ENCODE measurements at places on chromosomes 4 and X.
A peak's percentile ranks its signal among the peaks of the same experiment; 100 is the strongest.

DNA sequence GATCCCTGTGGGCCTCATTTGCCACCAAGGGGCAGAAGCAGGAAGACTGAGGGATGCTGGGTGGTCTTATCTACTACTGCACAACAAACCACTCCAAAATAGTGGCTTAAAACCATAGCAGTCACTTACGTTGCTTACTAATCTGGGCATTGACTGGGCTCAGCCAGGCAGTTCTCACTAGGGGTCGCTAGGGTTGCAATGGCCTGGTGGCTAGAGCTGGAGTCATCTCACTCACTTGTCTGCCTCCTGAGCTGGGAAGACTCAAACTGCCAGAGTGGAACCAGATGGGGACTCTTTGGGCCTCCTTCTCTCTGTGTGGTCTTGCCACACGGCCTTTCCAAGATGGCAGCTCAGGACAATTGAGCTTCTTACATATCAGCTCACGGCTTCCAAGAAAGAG is 216.3 kb upstream of the BCOR start:
- no peak for DNase-seq

GRCh38 chr4:73705721-73706120 is 34.6 kb upstream of the CXCL8 start:
- DNase-seq = no peak

DNA sequence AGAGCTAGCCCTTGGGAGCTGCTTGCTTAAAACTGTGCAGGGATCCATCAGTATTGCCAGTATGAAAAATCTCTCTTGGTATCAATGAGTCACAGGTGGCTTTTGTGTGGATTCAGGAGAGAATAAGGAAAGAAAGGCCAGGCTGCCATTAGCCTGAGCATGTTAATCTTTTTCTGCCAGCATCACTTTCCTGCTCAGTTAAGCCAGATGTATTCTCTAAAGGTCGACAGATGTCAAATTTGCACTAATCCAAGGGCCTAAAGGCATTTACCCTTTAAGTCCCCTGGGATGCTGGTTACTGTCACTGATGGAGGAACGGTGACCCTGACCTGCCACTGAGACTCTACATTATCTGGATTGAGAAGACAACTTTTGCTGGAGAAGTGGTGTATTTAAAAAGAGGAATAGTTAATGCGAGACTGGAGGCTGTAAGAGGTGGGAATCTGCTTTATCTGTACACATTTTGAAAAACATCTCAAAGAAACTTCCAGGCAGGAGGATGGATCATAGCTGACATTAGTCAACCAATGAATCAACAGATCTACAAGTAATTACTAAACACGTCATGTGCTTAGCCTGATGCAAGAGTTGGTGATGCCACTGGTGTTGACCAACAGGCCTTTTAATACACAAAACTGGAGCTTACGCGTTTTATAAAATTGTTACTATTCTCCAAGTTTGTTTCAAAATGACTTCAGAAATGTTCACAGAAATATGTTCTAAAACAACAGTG is 241.4 kb upstream of the ANXA3 start:
- no peak for DNase-seq

- DNase-seq = no peak
Observed at GRCh38 chrX:50881028-50881427, 29.5 kb upstream of the BMP15 start.

DNA sequence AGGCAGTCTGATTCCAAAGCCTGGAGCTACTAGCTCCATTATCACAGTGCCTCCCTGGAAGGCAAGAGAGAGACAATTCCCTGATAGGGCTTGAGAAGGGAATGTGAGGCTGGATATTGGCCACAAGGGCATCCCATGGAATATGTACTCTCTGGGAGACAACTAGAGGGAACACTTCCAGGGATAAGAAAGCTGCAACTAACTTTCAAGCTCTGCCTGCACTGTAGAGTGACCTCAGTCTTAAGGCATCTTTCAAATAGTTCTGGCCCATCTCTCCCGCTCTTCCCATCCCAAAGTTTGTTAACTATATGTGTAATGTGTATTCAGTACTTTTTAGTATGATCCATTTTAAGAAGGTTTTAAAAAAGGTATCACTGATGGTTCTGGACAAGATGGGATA is 13.1 kb upstream of the RNF212 start:
- DNase-seq = peak; percentile 19

- DNase-seq = no peak
Observed at GRCh38 chr4:76187152-76187551, 26.5 kb downstream of the SCARB2 start.

GRCh38 chr4:80101792-80102116 is 28.7 kb upstream of the ANTXR2 start:
- DNase-seq = no peak

DNA sequence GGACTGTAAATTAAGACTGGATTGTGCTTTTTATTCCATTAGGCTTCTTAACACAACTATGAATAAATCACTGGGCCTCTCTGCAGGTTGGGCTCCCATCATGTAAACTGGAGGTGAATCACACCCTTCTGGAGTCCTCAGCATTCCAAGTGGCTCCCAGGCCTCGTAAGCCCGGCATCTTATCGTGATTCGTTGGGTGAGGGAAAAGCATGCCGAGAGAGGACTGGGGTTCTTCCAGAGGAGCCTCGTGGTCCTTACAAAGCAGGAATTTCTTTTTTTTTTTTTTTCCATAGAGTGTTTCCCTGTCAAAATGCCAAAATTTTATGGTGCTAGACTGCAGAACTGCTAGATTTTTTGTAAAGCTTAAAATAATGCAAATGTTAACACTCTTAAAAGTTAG is 20.0 kb downstream of the CLDN22 start:
- DNase-seq = no peak

DNA sequence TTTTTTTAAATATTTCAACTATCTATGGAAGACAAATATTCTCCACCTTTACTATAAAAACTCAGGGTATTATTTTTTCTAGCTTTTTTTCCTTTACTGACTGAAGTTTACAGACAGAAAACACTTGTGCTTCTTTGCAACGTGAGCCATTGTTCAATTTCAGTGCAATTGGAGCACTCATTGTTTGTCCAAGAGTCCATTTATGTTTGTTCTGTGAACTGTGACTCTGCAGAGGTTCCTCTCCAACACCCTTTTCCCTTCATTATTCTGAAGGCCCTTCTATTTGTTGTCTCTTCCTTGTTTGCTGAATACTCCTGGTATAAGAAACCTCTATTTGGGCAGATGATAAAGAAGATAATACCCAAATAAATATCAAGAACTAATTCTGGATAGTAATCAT is 37.4 kb downstream of the DAPP1 start:
- DNase-seq = no peak

- DNase-seq = no peak
Observed at GRCh38 chr4:167025670-167026069, 208.6 kb downstream of the SPOCK3 start.

GRCh38 chr4:187424636-187425035 is 570.9 kb upstream of the ZFP42 start:
- DNase-seq = no peak

- DNase-seq = peak; percentile 15
Observed at GRCh38 chr4:188976644-188977115, 837.4 kb downstream of the TRIML1 start.

- DNase-seq = no peak
Observed at GRCh38 chrX:110992611-110993010, 103.4 kb upstream of the PAK3 start.

DNA sequence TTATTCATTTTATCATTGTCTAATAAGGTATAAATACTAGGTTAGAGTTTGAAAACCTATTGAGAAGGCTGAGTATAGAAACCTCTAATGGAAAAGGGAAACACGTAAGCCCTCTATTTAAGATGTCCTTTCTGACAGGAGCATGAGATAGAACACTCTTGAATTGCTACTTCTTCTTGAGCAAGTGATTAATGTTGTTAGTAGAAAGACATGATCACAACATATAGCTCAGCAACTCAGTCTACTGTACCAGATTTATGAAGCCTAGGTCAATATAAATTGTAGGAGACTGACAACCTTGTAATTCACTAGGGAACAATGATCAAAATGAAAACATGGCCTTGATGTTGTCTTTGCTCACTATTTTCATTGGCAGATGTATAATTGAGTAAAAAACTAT is 189.7 kb downstream of the ANTXR2 start:
- no peak for DNase-seq

DNA sequence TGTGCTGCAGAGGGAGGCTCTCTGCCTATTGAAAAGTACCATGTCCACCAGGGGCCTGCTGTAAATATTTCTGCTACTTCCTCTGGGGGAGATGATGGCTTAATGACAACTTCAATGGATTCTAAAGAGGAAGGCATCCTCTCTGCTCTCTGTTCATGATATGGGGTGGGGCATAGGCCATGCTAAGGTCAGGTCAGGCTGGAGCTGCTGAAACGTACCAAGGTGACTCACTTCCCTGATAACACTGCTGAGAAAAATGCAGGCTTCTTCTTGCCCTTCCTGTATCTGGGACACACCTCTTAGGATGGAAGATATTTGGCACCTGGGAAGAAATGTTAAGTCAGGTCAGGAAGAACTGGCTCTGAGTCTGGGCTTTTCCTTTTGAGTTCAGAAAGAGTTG is 31.5 kb downstream of the HS3ST1 start:
- no peak for DNase-seq

GRCh38 chrX:110026099-110026844 is 23.4 kb downstream of the TMEM164 start:
- DNase-seq = no peak

DNA sequence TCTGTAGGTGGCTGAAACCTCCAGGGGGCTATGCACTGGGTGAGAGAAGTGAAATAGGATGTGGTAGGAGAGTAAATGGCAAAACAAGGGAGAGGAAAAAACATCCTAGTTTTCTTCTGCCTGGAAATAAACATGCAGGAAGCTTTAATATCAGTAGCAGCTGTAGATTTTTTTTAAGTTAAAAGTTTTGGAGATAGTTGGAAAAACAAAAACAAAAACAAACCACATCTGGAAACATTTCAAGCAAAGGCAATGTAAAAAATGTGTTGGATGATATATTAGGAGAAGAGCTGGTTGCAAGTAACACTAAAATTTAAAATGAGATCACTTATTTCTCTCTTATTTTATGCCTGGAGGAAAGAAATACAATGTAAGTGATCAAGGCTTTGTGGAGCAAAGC is 388.0 kb downstream of the SPRY1 start:
- peak; percentile 56 for DNase-seq

DNA sequence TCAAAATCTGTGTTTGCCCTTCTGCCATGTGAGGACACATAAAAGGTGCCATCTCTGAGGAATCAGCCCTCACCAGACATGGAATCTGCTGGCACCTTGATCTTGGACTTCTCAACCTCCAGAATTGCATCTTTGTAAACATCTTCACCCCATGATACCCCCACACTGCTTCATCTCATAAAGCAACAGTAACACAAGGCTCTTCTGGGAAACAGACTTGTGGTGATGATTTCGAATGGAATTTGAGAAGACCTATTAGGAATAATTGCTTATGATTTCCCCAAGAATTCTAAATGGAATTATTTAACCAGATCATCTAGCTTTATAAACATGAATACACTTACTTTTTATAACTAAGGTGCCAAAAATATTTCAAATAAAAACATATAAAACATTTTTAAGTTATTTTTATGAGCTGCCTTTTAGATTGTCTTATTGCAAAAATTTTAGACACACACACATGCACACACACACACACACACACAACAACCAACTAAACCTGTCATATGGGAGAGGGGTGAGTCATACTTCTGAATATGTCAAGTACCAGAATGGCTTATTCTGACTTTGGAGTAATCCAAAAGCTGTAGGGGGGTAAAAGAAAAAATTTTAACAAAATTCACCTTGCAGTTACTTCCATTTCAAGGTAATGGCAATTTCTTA is 82.0 kb downstream of the USP46 start:
- peak; percentile 14 for DNase-seq

DNA sequence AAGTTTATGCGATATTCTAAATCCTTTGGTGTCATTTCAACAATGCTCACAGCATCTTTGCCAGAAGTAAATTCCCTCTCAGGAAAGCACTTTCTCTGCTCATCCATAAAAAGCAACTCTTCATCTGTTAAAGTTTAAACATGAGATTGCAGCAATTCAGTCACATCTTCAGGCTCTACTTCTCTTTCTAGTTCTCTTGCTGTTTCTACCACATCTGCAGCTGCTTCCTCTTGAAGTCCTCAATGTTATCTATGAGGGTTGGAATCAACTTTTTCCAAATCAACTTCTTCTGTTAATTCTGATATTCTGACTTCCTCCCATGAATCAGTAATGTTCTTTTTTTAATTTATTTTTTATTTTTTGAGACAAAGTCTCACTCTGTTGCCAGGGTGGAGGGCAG is 100.9 kb downstream of the LCORL start:
- no peak for DNase-seq

DNA sequence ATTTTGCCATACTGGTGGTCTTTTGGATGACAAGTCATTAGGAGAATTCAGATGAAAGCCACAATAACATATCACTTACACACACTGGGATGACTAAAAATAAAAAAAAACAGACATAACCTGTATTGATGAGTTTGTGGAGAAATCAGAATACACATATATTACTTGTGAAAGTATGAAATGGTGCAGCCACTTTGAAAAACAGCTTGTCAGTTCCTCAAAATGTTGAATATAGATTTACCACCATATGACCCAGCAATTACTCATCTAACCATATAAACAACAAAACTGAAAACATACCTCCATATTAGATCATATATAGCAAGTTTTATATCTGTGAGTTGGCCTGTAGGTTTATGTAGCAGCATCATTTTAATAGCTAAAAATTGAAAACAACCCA is 608.7 kb downstream of the TLL1 start:
- DNase-seq = no peak

DNA sequence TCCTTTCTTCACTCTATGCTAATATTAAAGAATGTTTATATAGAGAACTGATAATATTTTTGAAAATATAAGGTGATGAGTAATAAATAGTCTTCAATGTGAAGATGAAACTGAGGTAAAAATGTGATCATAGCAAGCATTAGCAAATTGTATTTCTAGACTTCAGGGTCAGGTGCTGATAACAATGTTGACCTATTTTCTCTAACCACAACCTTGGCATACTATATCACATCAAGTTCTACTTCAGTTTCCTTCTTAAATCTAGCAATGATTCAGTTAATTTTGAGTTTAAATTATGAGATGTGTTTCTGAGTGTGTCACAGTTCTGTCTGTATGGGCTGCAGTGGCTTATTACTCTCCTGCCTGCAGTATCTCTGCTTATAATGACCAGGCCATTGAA is 209.4 kb downstream of the RAPGEF2 start:
- no peak for DNase-seq

GRCh38 chr4:116520886-116521285 is 564.5 kb downstream of the TRAM1L1 start:
- no peak for DNase-seq

DNA sequence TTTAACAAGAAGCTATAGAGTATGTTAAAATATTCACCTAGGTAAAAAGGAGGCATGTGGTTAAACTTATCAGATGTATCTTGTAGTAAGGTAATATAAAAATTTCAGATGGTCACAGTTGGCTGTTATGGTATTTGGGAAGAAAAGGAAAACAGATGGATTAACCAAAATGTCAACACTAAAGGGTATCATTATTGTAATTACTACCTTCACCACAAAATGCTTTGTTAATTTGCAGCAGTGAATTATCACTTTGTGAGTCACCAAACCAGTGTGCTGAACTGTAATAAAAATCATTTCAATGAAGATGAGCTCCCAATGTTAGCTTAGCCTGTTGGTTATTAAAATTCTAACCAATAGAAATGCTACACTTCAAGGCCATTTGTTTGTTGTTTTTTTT is 233.9 kb downstream of the RPA4 start:
- DNase-seq = no peak

All from GM04503 (cell line).